ENCODE measurements at places on chromosomes 11 and 22. TPM values are rescaled to one million over a fixed set of nuclear protein-coding genes. Genes with fewer than 3 reads are reported as not detected.

- no peak for DNase-seq
Observed at GRCh38 chr11:61340979-61341378, 8.0 kb downstream of the TKFC start.

DNA sequence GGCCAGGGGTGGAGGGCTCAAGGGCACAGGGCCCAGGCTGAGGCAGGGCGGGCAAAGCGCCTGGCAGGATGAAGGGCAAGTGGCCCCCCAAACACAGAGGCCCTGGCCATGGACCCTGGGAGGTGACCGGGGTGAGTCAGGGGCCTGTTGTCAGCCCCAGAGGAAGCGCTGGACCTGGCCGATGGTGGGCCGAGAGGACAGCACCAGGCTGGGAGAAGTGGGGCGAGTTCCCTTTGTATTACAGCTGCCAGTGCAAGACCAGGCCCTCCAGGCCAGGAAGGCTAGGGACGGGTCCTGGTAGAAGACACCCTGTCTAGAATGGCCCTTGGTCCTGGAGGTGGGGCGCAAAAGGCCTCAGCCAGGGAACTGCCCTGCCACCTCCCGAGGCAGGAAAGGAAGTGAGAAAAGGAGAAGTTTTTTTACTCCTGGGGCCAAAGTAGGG lies 12.8 kb downstream of the CXCR5 start:
- DNase-seq: no peak

Gene PLAAT4
- total RNA-seq: 14.1 TPM

DNA sequence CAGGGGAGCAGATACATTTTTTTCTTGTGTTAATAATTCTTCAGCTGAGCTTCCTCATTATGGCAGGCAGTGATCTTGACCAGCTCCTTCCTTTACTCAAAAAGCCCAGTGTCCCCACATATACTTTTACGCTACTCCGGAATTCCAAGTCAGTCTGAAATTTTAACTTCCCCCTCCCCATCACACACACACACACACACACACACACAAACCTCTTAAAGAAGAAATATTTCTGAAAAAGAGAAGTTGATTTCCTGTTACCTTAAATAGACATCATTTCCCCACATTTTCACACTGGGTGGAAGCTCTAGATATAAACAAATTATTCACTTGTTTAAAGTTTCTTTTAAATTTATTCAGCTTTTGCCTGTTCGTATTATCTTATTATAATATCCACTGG lies 113.9 kb downstream of the DBX1 start:
- no peak for DNase-seq

DNA sequence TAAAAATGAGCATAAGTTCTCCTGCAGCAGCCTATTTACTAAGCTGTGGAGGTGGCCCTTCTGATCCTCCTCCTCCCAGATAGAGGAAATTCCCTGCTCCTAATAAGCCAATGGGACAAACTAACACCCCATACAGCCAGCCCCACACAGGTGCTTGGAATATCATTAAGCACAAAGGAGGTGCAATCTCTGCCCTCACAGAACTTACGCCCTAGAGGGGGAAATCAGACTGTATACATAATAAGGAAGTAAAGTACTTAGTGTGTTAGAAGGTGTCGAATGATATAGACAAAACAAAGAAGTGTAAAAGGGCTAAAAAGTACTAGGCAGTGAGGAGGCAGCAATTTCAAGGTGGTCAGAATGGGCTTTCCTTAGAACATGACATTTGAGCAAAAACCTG lies 5.8 kb downstream of the MS4A12 start:
- no peak for DNase-seq

DNA sequence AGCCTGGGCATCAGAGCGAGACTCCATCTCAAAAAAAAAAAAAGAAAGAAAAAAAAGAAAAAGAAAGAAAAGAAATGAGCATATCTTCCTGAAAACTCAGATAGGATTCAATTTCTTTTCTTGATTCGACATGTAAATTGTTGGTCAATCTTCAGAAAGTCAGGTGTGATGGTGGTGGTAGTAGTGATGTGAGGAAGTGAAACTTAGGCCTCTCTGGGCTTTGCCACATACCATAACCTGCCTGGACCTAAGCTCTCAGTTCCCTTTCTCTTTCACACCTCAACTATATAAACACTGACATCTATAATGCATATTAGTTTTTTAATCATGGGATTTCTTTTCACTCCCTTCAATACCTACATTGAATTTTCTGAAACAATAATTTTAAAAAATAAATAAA lies 98.0 kb upstream of the TBCEL start:
- no peak for DNase-seq

- no peak for DNase-seq
Observed at GRCh38 chr11:118608360-118609227, 1.2 kb downstream of the PHLDB1 start.

Gene LAYN
- total RNA-seq: 28.7 TPM

Gene TBX10
- not detected for total RNA-seq

DNA sequence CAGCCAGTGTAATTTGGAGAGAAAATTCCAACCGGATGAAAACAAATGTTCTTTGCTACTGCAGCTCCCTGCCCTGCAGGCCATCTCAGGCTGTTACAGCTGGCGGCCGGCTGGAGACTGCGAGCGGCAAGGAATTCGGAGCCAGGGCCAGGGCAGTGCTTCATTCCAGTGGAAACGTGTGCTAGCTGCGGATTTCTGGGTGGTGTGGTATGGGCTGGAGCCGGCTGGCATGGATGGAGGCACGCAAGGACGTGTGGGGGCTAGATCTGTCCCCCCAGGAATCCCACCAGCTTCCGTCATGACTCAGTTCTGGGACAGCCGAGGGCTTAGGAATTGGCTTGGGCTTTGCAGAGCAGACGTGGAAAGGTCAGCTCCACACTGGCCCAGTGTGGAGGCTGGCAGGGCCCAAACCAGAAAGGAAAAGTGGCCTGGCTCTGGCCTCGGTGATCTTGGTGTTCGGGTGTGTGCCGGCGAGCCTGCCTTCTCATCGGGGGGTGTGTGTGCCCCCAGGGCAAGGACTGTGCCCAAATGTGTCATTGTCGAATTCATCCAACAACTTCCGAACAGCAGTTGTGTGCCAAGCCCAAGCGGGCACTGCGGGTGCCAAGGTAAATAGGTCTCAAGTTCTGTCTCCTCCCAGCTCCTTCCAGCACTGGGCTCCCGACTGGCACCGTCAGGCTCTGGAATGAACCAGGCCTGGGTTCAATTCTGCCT lies 48.1 kb upstream of the SHISAL1 start:
- no peak for DNase-seq

Gene DSCAML1
- total RNA-seq: 0.21 TPM

Gene ROBO3
- total RNA-seq: 70.2 TPM

Gene MOGAT2
- total RNA-seq: not detected

Gene CLTCL1
- 25.9 TPM for total RNA-seq

DNA sequence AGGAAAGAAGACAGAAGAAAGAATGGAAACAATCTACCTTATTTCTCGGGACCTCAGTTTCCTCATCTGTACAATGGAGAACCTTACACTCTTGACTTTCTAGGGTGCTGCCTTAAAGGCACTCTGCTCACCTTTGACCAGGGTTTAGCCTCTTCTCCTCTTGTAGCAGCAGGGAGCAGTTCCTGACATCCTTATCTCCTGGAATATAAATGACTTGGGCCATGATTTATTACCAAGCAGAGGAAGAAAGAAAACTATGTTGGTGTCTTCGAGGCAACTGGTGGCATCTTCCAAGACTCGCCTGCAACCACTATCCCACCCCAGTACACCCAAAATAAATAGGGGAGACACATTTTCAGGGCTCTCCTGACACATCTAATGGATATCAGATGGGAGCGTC lies 314.2 kb downstream of the BUD13 start:
- DNase-seq: no peak

GRCh38 chr22:16783930-16784354 lies 41.3 kb downstream of the XKR3 start:
- DNase-seq: no peak

DNA sequence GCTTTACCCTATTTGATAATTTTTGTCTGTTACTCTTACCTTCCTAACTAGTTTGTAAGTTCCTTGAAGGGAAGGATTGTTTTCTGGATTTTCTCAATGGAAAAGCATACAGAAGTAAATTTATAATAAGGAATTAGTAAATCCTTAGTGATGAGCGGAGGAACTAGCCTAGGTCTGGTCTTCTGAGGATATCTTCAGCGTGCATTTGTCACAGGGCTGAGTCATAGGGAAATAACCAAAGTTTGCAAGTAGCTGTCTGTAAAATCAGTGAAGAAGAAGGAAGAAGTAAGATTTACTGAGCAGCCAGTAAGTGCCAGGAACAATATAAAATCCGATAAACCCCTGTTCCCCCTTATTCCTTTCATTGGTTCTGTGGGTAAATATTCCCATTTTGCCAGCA lies 162.7 kb upstream of the SORL1-AS1 start:
- DNase-seq: no peak

- DNase-seq: no peak
Observed at GRCh38 chr22:45923835-45924234, 53.1 kb downstream of the WNT7B start.

DNA sequence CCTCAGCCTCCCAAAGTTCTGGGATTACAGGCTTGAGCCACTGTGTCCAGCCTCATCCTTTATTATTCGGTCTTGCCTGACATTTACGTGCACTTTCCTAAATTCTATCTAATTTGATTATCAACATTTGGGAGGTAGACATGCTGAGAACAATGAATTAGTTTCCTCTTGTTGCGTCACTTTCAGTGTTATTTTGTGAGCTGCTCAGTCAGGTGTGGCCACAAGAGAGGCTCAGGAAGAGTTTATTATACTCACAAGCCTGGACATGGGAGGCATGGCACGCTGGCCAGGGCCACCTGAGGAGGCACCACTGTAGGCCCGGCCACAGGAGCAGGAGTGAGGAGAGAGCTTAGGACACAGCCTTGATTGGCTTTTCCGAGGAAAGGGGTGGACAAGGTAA lies 59.7 kb upstream of the RBFOX2 start:
- DNase-seq: peak; percentile 39

GRCh38 chr22:24772493-24773220 lies 1.9 kb downstream of the PIWIL3 start:
- no peak for DNase-seq

Gene PKDREJ
- not detected for total RNA-seq

Gene ADM2
- total RNA-seq: 29.0 TPM

Gene C11orf97
- not detected for total RNA-seq

Gene TIMP3
- 45.6 TPM for total RNA-seq

DNA sequence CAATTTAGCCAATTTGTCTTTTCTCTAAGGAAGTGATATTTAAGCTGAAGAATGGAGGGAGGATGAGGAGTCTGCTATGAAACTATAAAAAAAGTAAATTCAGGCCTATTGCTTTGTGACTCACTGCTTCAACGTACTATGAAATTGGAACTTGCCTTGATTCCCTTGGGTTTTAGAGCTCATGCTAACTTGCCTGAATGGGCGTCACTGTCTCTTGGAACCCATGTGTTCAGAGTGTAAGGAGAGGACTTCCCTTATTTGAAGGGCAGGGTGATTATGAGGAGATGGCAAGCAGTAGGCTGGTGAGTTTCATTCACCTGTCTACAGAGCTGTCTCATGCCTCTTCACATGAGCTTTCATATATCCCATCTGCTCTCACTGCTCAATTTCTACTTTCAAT lies 28.7 kb upstream of the WT1 start:
- DNase-seq: no peak

DNA sequence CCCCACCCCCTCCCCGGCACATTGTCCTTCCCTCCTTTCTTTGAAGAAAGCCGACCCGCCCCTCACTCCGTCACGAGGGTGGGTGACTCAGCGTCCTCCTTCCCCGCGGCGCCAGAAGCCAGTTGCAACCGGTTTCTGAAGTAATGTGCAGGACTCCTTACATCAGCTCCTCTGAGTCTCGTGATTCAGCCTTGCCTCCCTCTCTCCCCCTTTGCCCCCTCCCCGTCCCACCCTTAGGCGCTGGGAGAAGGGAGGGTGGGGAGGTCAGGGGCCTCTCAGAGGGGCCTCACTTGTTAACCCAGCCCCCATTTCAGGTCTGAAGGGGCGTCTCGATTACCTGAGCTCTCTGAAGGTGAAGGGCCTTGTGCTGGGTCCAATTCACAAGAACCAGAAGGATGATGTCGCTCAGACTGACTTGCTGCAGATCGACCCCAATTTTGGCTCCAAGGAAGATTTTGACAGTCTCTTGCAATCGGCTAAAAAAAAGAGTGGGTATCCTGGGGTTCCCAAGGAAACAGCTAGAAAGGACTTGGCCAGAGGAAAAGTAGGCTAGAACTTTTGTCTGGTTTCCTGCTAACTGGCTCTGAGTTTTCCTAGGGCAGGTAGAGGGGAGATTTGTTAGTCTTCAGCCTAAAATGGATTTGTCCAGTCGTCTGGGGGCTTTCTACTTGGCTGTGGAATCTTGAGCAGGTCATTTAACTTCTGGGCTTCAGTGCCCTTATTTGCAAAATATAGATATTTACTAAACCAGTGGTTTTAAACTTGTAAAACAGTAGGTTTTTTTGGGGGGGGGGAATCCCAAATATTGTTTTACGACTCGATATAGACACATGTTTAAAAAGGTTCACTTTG lies 1.1 kb downstream of the SLC3A2 start:
- peak; percentile 84 for DNase-seq

GRCh38 chr11:19419808-19420207 lies 179.1 kb upstream of the E2F8 start:
- no peak for DNase-seq

GRCh38 chr22:43267332-43267980 lies 75.7 kb downstream of the SCUBE1 start:
- no peak for DNase-seq

- no peak for DNase-seq
Observed at GRCh38 chr11:62446091-62446490, 27.3 kb downstream of the SCGB1A1 start.

GRCh38 chr22:42915980-42916765 lies 59.1 kb upstream of the ARFGAP3 start:
- no peak for DNase-seq

Gene KIRREL3
- total RNA-seq: 1.4 TPM

Gene KCNK4
- total RNA-seq: not detected

DNA sequence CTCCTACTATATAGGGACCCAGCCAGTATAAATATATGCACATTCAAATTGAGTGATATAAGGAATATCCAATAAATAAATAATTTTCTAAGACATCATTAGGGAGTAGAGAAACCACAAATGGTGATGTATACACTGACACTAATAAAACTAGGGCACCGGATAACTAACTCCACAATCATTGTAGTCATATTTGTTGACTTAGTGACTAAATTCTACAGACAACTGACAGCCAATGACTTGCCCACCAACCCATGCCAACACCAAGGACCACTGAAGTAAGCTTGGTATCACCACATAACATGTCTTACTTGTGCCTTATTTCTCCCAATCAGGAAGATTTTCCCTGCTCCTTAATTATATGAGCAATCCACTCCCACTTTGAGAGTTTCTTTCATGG lies 139.6 kb upstream of the TRPC6 start:
- no peak for DNase-seq

- no peak for DNase-seq
Observed at GRCh38 chr11:2779499-2779980, 79.7 kb upstream of the KCNQ1OT1 start.

- no peak for DNase-seq
Observed at GRCh38 chr22:40904101-40904500, 42.2 kb upstream of the DNAJB7 start.

Gene FAM180B
- not detected for total RNA-seq

- DNase-seq: peak; percentile 5
Observed at GRCh38 chr11:45580399-45580798, 85.0 kb downstream of the CHST1 start.

- DNase-seq: no peak
Observed at GRCh38 chr11:115672412-115672811, 168.2 kb upstream of the CADM1 start.

Gene MRGPRE
- total RNA-seq: 1.7 TPM

Gene NXPE2
- total RNA-seq: not detected

GRCh38 chr11:110818032-110818687 lies 105.9 kb upstream of the ARHGAP20 start:
- peak; percentile 25 for DNase-seq
